ENCODE measurements at places on chromosomes 11 and 22.

- no peak for DNase-seq
These were observed 15.9 kb downstream of the LSP1 start for GRCh38 chr11:1868636-1869291.

DNA sequence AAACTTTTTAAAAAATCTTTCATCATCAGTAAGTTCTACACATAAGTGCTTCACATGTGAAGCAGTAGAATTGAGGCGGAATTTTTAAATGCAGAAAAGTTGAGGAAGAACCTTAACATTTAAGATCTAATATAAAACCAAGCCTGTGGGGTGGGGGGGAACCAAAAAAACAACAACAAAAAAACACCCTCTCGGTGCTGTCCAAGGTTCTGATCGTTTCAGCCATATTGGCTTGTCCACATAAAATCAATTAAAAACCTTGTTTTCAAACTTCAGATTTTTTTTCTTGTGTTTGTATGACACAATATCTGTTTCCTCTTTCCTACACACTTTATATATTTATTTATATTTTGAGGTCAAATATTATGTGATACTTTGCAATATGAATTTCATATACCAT, 130.0 kb downstream of the WNT7B start:
- no peak for DNase-seq

DNA sequence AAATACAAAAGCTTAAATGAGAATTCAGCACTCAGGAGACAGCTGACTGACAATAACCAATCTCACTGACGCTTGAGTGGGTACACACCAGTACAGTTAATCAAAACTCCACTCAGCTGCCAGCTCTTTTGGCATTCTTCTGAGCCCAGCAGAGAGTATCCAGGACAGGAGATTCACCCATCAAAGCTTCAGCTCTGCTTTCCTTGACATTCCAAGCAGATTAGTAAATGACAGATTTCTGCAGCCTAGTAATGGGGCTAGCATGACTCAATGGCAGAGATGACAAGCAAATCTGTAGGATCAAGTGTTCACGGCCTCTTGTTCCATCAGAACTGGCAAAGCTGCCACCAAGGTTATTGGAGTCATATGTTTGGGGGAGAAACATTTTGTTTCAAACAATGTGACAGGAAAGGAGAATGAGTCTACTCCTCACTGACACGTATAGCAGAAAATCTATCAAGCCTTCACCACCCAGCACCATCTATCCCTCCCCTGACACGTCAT, 420.0 kb downstream of the DYNC2H1 start:
- DNase-seq: no peak

- no peak for DNase-seq
These were observed 16.5 kb downstream of the GNAZ start for GRCh38 chr22:23086787-23087186.

- DNase-seq: no peak
These were observed 36.0 kb downstream of the CD6 start for GRCh38 chr11:61007383-61007955.

- no peak for DNase-seq
These were observed 24.8 kb downstream of the SERPING1 start for GRCh38 chr11:57622263-57622662.

GRCh38 chr11:69821511-69822040, 2.4 kb upstream of the FGF3 start:
- no peak for DNase-seq

- no peak for DNase-seq
These were observed 56.1 kb upstream of the UBASH3B start for GRCh38 chr11:122599434-122599833.

GRCh38 chr11:68498903-68499883, 38.6 kb downstream of the PPP6R3 start:
- DNase-seq: no peak

DNA sequence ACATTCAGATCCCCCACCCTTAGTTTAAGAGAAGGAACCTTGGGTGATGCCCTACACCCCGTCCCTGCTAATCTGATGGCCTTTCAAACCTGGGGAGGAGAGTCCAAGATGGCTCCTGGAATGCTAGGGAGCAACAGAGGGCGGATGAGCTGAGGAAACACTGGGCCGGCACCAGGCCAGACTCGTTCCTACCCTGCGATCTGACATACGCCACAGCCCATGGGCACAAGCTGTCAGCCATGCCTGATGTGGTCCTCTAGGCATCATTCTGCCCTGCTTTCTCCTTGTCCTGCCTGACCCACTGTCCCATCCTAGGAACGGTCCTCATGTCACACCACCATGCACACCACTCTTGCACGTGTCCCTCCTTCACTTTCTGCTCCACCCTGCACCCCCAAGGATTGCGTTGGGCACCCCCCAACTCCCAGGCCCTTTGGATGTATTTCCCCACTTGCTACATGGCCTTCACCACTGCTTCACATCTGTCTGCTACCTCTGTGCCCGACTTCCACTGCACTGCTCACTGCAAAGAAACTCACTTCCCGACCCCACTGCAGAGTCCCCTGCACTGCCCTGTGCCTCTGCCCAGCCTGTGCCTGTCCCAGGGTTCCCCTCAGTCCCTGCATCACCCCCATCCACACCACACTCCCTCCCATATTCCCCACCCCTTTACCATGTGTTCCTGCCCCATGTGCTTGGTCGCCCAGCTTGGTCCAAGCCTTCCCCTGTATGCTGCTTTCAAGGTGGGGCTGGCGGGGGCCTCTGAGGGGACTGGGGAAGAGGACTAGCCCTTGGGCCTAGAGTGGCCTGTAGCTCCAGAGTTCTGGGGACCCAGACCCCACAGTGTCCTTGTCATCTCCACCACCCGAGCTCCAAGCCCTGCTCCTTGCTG, 29.2 kb downstream of the USP35 start:
- no peak for DNase-seq

GRCh38 chr22:39946503-39947219, 13.5 kb upstream of the TMA7B start:
- DNase-seq: no peak

- no peak for DNase-seq
These were observed 138.3 kb downstream of the TMEM135 start for GRCh38 chr11:87176044-87176443.

GRCh38 chr11:17221968-17222367, 14.2 kb upstream of the PIK3C2A start:
- DNase-seq: no peak

DNA sequence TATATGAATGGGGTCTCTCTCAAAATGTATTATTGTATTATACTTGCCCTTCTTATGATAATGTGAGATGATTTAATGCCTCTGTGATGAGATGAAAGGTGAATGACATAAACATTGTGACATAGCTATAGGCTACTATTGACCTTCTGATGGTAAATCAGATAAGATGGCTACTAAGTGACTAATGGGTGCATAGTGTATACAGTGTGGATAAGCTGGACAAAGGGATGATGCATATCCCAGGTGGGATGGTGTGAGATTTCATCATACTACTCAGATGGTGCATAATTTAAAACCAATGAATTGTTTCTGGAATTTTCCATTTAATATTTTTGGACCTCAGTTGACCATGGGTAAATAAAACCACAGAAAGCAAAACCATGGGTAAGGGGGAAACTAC, 243.5 kb downstream of the SBF2 start:
- DNase-seq: no peak

- no peak for DNase-seq
These were observed at the start of gene TMEM151A for GRCh38 chr11:66291706-66292542. TMEM151A (plus strand) TSS chr11:66291894; CDS start chr11:66292014, 120 bp downstream.

DNA sequence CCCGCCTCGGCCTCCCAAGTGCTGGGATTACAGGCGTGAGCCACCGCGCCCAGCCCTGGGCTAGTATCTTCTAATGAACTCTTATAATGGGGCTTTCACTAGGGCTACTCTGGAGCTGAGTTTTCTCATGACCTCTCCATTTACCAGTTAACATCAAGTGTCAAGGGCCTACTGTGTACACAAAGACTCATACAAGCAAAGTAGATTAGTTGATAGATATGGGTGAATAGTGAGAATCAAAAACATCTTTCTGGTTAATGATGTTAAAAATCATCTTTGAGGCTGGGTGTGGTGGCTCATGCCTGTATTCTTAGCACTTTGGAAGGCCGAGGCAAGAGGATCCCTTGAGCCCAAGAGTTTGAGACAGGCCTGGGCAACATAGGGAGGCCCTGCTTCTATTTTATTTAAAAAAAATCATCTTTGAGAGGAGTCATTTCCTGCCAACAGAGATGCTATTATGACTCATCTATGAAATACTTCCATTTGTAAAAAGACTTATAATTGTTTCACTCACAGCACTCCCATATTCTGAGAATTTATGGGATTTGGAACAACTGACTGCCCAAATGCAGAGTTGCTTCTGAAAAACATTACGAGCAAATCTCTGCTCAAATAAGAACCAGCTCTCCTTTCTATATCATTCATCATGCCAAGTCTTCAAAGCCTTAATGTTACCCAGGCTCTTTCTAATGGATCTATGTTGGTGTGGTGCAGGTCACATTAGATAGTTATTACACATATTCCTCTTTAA, 57.0 kb downstream of the GDPD4 start:
- DNase-seq: no peak

GRCh38 chr22:30205281-30206115, 41.1 kb downstream of the LIF start:
- no peak for DNase-seq

DNA sequence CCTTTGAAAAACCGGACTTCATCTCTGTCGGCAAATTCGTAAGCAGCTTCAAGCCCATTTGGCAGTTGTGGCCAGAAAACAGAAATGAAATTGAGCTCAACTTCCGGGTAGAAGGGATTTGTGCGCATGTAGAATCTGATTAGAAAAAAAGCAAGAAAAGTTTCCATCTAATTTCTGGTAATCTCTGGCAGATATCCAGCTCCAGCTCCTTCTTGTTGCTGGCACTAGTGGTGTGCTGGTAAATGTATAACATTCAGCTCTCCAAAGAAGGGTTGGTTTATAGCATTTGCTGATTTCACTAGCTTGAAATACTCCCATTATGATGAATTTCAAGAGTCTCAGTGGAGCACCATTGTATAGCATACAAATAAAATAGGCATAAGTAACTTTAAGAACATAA, 5.4 kb downstream of the MMP1 start:
- DNase-seq: no peak

DNA sequence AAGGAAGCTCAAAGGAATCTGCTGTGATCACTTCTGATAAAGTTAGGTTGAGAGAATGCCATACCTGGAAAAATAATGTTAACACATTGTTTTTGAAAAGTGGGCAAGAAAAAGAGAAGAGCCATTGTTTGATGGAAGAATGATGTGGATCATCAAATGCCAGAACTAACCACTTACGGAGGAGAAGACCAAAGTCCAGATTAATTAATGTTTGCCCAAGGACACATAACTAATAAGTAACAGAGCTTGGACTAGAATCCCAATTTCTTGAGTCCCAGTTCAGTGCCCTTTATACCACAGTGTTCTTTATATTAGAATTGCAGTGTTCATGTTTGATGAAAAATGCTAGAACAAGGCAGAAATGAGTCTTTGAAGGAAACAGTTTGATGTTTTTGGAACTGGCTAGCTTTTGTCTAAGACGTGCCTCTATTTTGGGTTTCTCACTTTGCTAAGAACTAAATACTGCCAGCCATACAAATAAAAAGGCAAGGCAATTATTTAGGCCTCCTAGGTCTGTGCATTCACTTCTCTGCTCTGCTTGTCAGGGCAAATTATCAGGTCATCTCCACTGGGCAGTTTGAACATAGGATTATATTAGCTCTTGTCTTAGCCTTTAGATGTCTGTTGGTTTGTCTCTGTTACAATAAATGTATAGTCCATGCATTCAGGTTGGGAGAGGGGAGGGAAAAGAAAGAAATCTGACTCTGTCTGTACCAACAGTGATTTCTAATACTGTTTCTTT, 72.3 kb downstream of the TRIM44 start:
- DNase-seq: no peak

GRCh38 chr11:115665175-115665821, 161.1 kb upstream of the CADM1 start:
- DNase-seq: no peak

- DNase-seq: no peak
These were observed 545.2 kb upstream of the CCDC179 start for GRCh38 chr11:23405350-23405937.

DNA sequence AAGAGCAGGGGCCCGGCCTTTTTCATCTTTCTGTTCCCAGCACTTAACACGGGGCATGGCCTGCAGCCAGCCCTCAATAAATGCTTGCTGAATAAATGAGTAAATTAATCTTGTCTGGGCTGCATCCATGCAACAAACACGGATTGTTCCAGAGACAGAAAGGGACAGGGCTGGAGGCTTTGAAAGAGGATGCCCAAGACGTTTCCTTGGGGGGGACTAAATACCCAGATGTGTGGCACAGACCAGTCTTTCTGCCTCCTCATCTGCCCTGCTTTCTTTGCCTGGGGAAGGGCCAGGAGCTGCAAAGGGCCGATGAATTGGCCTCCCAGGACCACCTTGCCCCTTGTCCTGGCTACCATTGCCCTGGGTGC, 40.4 kb downstream of the SHISAL1 start:
- DNase-seq: no peak

DNA sequence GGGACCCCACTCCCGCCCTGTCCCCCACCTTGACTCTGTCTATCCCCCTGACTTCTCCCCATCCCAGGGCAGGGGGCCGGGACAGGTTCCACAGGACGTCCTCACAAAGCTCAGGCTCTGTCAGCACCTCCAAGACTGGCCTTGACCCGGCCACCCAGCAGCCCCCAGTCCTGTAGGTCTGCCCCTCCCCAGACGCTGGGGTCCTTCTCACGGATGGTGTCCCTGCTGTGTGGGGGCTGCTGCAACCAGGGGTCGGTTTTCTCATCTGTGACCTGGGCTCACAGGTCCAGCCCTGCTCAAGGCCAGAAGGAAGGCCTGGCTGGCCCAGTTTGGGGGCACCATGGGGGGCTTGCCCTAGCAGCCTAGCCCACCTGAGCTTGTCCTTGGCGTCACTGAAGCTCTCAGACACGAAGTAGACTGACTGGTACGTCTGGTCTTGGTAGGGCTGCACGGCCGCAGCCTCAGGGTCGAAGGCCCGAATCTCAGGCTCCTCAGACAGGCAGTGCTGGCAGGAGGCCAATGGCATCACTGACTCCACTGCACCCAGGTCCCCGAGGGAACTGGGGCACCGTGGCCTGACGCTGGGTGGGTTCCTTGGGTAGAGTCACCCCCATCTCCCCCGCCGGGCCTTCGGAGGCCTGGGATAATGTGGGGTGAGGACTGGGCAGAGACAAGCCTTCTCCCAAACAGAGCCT, 4.0 kb upstream of the INS start:
- DNase-seq: no peak

DNA sequence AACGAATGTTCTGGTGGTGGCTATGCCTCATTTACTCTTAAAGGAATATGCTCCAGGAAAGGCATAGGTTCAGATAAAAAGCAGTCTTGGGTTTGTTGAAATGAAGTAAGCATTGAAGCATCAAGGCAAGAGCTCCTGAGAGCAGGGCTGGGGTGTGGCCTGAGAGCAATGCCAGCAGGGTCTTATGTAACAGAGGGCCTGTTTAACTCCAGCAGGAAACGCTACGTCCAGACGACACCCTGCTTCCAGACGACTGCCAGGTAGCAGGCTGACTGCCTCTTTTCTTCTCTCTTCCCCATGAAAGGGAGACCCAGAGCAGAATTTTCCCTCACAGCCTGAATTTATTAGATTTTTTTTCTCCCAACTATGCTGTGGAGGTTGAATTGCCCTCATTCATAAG, 127.2 kb upstream of the SLC5A12 start:
- DNase-seq: no peak

- DNase-seq: no peak
These were observed 30.0 kb downstream of the WNT7B start for GRCh38 chr22:45946805-45947600.

All from NCI-H2081 (cell line).